ENCODE measurements at places on chromosomes 4 and X.

GRCh38 chrX:19799319-19800182 is 87.8 kb downstream of the SH3KBP1 start:
- DNase-seq, result no peak

GRCh38 chr4:109005523-109005922 is 242.7 kb upstream of the ETNPPL start:
- no peak for DNase-seq

- DNase-seq, result no peak
These were observed 37.8 kb downstream of the CYTL1 start for GRCh38 chr4:4981427-4981826.

DNA sequence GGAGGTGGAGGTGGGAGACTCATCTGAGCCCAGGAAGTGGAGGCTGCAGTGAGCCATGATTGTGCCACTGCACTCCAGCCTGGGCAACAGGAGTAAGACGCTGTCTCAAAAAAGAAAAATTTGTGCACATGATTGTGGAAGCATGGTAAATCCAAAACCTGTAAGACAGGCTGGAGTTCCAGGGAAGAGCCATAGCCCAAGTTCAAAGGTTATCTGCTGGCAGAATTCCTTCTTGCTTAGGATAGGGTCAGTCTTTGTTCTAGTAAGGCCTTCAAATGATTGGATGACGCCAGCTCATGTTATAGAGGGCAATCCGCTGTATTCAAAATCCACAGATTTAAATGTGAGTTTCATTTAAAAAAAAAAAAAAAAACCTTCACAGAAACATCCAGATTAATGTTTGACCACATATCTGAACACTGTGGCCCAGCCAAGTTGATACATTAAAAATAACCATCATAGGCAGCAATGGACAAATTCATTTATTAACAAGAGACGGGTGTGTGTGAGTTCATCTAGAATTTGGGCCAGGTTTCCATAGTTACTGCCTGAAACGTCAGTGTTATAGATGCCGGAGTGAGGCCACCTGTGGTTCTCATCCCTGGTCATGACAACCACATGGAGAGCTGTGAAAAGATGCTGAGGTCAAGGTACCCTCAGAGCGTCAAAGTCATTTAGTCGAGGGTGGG is 35.2 kb upstream of the SLC2A9 start:
- DNase-seq, result no peak

DNA sequence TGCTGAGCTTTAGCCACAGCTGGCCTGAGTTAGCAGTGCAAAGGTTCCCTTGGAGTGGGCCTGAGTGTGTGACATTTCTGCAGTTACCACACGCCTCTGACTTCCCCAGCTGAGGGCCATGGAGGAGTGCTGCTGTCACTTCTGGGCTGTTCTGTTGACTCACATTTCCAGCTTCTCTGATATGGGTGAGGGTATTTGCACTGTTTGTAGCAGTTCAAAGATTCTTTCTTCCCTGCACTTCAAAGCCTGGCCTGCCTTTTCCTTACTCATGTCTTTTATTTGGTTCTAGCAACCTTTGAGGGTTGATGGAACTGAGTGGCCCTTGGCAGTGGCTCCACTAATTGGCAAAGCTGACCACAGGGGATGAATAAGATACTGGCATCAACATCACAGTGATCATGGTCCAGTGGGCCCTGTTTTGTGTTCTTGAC is 26.4 kb upstream of the SCML1 start:
- DNase-seq, result no peak

Measured in NT2/D1 (cell line).